ENCODE measurements at places on chromosomes 1 and 21.

DNA sequence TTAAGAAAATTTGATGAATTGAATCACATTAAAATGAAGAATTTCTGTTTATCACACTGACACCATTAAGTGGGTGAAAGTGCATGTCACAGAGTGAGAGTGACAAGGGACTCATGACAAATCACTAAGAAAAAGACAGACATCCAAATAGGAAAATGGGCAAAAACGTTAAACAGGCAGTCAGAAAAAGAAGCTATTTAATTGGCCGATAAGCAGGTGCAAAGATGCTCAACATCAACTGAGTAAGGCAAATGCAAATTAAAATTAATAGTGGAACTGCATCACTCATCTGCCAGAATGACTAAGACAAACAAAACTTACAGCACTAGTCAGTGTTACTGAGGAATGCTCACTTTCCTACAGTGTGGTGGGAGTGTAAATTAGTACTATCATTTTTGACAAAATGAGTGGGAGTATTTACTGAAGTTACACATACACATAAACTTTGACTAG is 39.2 kb upstream of the RUNX1 start:
- no peak for DNase-seq

DNA sequence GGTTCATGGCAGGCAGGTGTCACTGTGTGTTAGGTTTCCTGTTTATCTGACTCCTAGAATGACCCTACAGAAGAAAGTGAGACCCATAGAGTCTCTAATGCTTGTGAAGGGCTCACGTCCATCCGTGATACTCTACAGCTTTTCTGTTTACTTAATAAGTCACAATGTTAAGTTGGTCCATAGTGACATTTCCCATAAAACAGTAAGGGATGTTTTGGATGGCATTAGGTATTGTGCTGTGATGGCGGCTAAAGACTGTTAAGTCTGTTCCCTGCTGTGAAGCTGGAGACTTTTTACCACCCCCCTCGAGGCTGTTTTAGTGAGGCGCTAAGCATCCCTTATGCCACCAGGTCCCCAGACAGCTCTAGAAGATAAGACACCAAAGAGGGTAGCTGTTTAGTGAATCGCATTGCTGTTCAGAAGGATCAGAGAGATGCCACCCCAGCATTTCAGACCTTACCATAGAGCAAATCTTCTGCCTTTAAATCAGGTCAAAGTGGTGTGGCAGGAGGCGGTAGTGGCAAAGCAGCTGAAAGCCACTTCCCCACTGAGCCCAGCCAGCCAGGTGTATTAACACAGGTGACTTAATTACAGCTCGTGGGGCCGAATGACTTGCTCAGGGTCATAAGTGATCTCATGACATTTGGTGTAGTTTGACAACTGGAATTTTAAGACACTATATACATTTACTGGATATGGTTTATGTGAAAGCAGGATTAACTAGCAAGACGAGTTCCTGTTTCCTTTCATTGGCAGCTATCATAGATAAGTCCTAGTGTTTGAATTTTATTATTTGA is 25.0 kb downstream of the SLC37A1 start:
- no peak for DNase-seq

DNA sequence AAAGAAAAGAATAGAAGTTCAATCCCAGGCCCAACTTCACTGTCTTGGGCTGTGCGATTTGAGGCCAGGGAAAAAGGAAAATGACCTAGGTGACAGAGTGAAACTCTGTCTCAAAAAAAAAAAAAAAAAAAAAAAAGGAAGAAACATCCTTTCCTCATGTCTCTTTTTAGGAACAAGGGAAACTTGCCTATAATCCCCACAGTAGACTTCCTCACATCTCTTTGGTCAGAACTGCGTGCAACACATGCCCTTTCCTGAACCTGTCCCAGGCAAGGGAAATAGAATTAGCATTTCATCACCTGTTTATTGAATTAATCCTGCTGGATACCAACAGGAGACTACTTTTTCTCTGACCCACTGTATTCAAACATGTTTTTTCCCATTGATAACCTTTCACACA is 2.3 kb downstream of the DCST1 start:
- no peak for DNase-seq

DNA sequence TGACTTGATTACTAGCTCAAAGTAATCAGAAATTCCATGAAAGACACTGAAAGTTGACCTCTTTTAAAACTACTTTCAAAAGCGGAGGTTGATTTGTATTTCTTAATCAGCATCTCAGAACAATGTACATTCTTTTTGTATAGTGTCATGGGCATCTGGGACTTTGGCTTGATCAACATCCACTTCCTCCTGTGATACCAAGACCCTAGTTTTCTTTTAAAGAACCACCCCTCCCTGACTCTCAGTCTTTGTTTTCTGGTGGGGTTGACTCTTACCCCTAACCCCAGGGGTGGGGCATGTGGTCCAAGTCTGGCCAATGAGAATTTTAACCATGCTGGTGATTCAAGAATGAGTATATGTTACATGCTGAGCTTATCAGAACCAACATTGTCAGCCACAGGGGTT is 21.7 kb upstream of the IRF2BP2 start:
- DNase-seq, result no peak

DNA sequence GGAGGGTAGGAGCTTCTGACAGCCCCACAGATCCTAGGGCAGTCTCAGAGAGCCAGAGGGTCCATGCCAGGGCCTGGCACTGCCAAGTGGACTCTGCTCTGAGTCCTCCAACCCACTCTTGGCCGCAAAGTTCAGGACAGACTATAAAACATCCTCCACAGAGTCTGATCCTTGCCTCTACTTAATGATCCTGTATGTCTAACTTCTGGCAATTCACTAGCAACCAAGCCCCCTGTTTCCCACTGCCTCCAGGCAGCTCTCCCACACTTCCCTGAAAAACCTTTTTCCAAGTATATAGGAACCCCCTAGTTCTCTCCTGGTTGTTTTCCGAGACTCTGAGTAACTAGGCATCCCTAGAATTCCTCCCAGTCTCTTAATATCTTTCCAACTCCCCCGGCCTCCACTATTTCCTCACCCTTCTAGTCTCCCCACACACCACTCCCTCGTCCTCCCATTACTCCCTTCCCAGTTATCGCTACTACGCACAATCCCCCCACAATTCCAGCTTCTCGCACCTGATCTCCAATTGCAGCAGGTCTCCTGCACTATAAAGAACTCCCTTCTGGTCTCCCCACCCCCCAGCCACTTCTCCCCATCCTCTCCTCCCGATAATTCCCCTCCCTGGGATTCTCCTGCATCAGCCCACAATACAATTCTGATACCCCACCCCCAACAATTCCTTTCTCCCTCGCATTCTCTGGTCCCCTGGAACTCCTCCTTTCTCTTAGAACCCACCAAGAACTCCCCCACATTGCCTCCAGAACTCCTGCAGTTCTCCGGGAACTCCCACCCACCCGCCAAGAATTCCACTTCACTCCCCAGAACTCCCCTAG is 574 bp downstream of the IGSF9 start:
- no peak for DNase-seq

- DNase-seq, result no peak
Measured at GRCh38 chr1:234958066-234958705, 170.5 kb downstream of the TOMM20 start.

DNA sequence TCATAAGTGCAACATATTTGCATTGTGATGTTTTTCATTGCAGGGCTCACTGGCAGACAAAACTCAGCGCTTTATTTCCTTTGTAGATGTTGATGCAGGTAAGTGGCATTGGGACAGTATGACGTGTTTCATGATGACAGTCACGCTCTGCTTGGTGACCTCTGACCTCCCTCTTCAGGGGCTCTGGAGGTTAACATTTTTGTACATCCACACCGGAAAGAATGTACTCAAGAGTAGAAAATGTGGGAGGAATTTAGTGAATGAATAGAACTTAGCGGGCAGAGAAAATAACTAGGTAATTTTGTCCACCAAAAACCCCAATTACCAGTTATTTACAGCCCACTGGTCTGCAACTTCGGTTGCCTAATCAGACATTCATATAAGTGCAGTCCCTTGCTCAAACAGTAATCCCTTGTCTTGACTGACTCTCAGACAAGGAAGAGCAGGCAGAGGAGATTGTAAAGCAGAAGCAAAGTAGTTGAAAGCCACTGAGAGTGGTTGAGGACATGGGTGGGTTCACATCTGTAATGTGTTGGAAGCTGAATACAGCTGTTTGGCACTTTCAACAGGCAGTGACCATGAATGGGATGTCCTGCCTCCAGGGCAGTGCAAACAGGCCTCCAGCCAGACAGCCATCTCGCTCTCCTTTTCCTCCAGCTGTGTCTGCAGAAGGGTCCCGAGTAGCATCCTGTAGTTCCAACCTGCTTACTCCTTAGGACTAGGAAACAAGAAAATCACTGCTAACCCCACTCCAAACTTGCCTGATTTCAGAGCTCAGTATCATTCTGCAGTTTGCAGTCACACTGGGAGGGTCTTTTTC is 188.9 kb downstream of the NRIP1 start:
- no peak for DNase-seq

- no peak for DNase-seq
Measured at GRCh38 chr1:113040718-113041412, 32.1 kb upstream of the LRIG2 start.

DNA sequence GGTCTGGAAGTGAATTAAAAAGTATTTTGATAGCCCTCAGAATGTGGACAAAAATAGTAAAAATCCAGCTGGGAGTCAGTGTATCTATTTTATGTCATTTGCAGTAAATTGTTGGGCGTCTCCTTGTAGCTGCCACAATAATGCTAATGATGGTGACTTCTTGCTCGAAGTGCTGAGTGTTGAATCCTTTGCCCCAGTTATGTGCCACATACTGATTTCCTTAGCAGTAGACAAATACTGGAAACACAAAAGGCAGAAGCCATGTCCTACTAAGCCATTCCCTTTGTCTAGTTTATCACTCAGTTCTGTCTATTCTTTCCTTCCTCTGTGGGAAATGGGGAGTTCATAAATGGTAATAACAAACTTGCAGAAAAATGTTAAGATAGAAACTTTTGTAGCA is 70.7 kb upstream of the CXADR start:
- DNase-seq, result no peak

DNA sequence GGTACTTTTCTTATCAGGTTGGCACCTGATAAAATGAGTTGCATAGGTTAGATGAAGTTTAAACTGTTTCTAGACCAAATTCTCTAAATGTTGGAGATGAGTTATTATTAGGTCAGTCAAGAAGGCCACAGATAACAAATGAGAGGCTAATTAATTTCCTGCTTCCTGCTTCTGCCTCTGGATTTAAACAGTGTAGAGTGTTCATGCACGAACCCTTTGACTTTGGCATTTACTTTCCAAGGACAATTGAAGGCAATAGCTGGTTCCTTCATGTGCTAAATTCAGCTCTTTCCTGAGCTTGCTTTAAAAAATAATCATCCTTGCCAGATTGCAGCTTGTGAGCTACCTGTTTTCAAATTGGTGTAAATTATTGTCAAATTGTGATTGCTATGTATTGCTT is 80.6 kb downstream of the RASAL2 start:
- no peak for DNase-seq

DNA sequence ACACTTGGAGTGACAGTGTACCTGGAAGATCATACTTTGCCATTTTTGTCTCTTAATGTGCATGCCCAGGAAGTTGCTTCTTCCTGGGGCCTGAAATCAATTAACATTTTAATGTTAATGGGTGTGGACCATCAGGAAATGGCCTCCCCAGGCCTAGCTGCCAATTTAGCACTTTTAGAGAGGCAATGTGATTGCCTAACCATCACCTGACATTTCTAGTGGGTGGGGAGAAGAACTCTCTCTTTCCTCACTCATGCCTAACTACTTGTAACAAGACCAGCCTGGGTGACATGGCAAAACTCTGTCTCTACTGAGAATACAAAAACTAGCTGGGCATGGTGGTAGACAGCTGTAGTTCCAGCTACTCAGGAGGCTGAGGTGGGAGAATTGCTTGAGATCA is 549.0 kb upstream of the RGS18 start:
- DNase-seq, result no peak

DNA sequence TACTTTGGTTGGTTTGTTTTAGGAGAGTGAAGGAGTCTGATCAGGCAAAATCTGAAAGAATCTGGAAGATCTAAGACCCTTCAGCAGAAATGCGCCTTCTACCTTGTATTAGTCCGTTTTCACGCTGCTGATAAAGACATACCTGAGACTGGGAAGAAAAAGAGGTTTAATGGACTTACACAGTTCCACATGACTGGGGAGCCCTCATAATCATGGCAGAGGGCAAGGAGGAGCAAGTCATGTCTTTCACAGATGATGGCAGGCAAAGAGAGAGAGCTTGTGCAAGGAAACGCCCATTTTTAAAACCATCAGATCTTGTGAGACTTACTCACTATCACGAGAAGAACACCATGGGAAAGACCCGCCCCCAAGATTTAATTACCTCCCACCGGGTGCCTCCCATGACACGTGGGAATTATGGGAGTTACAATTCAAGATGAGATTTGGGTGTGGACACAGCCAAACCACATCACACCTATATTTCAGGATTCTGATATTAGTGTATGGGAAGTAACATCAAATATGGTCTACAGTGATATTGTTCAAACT is 99.3 kb downstream of the GLUL start:
- DNase-seq, result no peak

DNA sequence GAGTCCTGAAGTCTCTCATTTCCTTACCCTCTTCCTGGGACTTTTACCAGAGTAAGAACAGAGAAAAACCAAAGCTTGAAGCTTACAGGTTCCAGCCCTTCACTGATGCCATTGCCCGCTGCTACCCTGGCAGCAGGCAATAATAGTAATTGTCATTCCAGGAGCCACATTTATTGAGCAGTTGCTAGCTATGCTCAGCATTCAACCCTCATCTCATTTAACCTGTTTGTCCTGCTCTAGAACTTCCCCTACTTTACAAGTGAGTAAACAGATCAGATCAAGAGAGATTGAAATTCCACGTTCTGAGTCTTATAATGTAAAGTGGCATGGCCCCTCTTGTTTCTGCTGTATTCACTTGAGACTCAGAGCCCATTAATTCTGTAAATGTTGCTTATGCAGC is 80.4 kb downstream of the ATP1A1 start:
- no peak for DNase-seq

GRCh38 chr21:37647781-37648180 is 268.5 kb downstream of the KCNJ6 start:
- no peak for DNase-seq

GRCh38 chr1:244437086-244437468 is 14.6 kb downstream of the ADSS2 start:
- no peak for DNase-seq

DNA sequence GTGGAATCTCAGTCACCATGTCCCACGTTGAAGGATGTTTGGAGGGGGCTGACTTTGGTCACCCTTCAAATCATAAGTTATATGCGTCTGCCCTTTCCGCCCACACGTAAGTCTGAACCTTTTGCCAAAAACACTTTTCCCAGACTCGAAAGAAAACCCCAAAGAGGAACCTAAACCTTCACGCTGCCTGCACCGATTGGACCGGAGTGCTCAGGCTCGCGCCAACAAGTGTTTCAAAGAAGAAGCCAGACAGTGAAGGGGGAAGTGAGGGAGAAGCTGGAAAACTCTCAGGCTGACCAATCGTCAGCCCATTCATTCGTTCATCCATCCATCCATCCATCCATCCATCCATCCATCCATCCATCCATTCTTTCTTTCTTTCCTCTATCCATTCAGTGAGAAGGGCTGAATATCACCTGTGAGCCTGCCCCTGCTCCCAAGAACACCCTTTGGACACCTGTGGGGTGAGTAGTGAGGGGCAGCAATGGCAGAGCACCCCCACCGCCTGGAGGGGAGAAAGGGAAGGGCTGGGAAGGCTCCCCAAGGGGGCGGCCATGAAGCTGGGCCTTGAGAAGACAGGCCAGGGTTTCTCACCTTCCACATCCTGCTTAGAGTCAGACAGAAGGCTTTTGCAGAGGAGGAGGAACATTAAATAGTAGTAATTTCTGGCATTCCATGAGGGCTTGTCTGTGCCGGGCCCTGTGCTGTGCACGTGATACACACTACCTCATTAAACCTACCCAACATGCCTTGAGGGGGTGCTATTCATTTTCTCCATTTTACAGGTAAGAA is 27.1 kb upstream of the RUNX3 start:
- DNase-seq, result no peak

Data from AG04450 (cell line).